ENCODE measurements at places on chromosomes 3 and 15. TPM values are rescaled to one million over a fixed set of nuclear protein-coding genes. Genes with fewer than 3 reads are reported as not detected.

- H3K27me3 ChIP-seq = no peaks in the 10 kb centered on the region
- H3K27ac ChIP-seq = no peak overlapping the region
- no peak for DNase-seq
- no peak overlapping the region for H3K4me3 ChIP-seq
- no peaks in the 10 kb centered on the region for H3K36me3 ChIP-seq
- H3K4me1 ChIP-seq = peaks cover 42% of the 10 kb centered on the region
Observed at GRCh38 chr3:40304352-40304751, 5.2 kb upstream of the EIF1B start.

DNA sequence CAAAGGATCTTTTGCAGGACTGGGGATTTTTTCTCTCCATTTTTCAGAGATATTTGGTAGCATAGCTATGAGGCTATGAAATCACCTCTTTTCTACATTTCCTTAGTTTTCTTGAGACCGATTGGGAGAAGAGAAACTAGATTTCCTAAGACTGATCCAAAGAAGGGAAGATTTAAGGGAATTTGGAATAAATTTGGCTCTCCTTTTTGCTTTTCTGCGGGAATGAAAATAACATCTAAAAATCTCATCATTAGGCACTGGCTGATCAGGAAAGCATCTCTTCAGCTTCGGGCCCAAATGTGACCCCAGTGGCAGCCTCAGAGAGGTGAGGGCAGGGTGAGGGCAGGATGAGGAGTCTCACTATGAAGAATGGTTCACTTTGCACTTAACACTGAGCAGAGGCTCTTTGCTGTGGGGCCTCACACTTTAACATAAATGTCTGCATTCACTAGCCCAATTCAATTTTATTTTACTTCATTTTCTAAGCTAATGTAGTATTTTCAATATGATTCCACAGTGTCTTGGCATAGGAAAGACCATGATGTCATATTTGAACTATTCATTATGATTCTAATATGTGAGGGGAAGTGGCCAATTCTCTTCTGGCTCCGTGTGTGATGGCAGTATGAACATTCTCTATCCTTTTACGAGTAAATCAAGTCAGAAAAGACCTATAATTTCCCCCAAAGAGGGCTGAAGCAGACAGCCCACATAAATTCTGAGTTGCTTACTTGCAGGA, 193.2 kb downstream of the MEX3B start:
- no peak for DNase-seq
- H3K4me1 ChIP-seq = no peaks in the 10 kb centered on the region
- H3K27ac ChIP-seq = no peak overlapping the region
- H3K4me3 ChIP-seq = no peak overlapping the region

DNA sequence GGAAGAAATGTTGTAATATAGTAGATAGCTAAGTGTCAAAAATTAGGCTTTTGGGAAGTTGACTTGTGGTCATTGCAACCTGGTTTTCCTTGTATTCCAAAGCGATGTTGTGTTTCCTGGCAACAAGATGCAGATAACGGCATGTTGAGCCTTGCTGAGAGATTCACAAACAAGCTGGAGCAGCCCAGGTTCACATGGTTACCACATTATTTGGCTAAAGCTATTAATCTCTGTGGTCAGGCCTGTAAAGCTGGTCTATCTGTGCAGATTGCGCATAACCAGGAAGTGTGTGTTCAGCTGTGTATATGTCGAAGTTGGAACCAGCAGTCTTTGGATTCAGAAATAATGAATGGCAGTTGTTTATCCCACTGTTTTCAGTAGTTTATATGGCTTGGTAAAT, 6.6 kb downstream of the TIPARP start:
- H3K4me3 ChIP-seq = peak overlapping the region; percentile 24
- H3K36me3 ChIP-seq = no peaks in the 10 kb centered on the region
- H3K27me3 ChIP-seq = no peaks in the 10 kb centered on the region

- H3K36me3 ChIP-seq = no peaks in the 10 kb centered on the region
- no peak for DNase-seq
- no peak overlapping the region for H3K4me3 ChIP-seq
- H3K4me1 ChIP-seq = no peaks in the 10 kb centered on the region
- no peak overlapping the region for H3K27ac ChIP-seq
Observed at GRCh38 chr3:113268311-113268710, 57.0 kb downstream of the BOC start.

DNA sequence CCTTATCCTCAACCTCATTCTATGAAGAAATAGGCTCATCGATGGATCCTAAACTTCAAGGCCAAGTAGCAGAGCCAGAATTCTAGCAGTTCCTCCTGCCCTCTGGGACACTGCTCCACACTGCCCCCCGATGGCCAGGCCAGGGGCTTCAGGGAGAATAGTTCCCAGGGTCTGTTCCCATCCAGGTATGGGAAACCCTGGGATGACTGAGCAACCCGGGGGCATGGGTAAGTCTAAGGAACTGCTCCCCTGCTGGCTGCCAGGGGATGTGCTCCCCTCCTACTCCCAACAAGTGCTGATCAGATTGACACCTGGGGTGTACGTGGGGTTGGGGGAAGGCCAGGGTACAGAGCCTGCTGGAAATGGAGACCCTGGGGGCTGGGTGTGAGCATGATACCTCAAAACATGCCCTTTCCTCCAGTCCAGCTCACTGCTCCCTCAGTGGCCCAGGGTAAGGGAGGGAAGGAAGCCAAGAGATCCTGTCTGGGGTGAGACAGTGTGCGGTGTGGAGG, 7.6 kb downstream of the ULK3 start:
- H3K27me3 ChIP-seq = no peaks in the 10 kb centered on the region
- DNase-seq = peak; percentile 62
- H3K27ac ChIP-seq = no peak overlapping the region
- H3K4me3 ChIP-seq = no peak overlapping the region
- H3K36me3 ChIP-seq = peaks cover 30% of the 10 kb centered on the region

- DNase-seq = no peak
- no peak overlapping the region for H3K27ac ChIP-seq
- no peaks in the 10 kb centered on the region for H3K4me1 ChIP-seq
- H3K4me3 ChIP-seq = no peak overlapping the region
Observed at GRCh38 chr3:79986338-79986737, 218.5 kb upstream of the ROBO1 start.

DNA sequence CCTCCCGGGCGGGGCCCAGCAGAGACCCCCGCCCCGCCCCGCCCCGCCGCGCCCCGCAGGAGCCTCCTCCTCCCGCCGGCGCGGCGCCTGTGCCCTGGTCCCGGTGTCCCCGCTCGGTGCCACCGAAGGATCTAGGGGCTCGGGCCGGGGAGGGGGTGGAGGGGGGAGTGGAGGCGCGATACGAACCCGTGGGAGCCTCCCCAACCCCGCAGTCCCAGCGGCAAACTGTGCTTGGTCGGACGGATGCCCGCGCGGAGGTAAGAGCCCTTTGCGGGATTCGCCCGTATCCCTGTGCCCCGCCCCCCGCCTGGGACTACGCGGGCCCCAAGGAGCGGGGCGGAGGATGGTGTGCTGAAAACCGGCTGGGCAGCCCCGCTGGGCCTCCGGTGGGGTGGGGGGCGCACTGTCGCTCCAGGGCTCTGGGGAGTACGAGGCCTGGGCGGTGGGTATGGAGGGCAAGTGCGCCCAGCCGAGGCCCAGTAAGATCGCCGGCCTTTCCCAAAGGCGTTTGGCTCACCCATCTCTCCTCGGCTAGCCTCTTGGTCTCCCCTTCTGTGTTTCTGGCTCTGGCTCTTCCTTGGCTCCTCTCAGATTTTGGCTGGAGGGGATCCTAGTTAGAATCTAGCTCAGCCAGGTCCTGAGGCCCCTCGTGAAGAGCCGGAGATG, 65.6 kb upstream of the POLG start:
- peak overlapping the region; percentile 30 for H3K4me3 ChIP-seq
- H3K27me3 ChIP-seq = peaks cover 89% of the 10 kb centered on the region
- H3K27ac ChIP-seq = no peak overlapping the region
- H3K36me3 ChIP-seq = no peaks in the 10 kb centered on the region
- DNase-seq = no peak
- H3K4me1 ChIP-seq = peaks cover 13% of the 10 kb centered on the region

DNA sequence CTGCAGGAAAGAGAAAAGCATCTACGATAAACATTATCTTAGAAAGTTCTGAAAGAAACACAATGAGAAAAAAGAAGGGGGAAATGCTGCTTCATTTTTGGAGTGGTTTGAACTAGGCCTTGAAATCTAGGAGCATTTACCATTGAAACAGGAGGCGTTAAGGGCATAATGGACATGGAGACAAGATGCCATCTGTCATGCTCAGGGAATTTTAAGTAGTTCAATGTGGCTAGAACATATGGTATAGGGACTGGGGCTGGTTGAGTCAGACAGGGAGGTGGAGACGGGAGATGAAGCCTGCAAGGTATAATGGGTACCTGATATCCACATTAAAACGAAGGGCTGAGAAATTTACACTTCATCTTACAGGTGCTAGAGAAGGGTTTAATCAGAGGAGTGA, 10.4 kb upstream of the PLAAT1 start:
- H3K4me1 ChIP-seq = no peaks in the 10 kb centered on the region
- no peak overlapping the region for H3K27ac ChIP-seq
- DNase-seq = no peak
- no peak overlapping the region for H3K4me3 ChIP-seq
- H3K27me3 ChIP-seq = no peaks in the 10 kb centered on the region

- peaks cover 24% of the 10 kb centered on the region for H3K36me3 ChIP-seq
- DNase-seq = peak; percentile 82
- no peak overlapping the region for H3K4me3 ChIP-seq
Observed at GRCh38 chr3:46987743-46988401, 8.4 kb downstream of the NBEAL2 start.

The CRTAP gene
- total RNA-seq = 105 TPM

All from heart left ventricle (tissue), 16 donors.